H1 (cell line): ENCODE measurements at places on chromosomes 5 and 9. TPM values are rescaled to one million over a fixed set of nuclear protein-coding genes. Genes with fewer than 3 reads are reported as not detected.

DNA sequence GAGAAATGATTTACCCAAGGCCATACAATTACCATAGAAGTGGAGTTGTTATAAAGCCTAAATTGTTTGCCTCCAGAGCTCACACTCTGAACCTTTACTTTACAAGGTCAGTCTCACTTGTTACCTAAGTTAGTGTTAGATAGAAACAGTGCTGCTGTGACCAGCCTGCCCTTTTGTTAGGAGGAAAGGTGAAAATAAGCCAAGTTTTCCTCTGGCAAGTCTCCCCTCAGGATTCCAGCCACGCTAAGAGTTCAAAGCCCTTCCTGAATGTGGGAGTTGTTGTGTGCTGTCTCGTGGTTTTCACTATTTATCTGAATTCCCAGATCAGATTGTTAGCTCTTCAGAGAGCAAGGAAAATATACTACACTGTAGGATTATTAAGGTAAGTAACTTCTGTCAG, 260.0 kb downstream of the SGCD start:
- no peak for DNase-seq

DNA sequence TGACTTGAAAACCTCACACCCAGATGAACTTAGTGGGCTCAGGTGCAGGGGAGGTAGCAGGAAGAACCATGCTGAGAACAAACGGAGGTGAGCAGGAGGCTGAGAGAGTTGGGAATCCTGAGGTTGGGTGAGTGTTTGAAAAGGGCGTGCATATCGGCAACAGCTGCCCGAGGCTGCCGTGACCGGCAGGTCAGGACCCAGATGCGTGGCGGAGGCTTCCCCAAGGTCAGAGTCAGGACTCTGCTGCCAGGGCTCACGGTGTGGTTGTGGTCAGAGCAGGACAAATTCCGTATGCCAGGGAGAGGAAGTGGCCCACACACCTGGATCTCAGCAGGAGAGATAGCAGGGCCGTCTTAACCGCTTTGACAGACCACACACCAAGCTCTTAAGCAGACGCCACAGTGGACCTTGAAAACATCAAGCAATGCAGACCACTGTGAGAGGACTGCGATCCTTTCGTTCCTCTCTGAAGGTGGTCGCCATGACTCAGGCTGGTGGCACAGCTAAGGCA, 43.1 kb downstream of the ADAMTS16 start:
- DNase-seq = peak; percentile 80

- no peak for DNase-seq
Measured at GRCh38 chr9:127166111-127166510, 43.7 kb upstream of the ANGPTL2 start.

DNA sequence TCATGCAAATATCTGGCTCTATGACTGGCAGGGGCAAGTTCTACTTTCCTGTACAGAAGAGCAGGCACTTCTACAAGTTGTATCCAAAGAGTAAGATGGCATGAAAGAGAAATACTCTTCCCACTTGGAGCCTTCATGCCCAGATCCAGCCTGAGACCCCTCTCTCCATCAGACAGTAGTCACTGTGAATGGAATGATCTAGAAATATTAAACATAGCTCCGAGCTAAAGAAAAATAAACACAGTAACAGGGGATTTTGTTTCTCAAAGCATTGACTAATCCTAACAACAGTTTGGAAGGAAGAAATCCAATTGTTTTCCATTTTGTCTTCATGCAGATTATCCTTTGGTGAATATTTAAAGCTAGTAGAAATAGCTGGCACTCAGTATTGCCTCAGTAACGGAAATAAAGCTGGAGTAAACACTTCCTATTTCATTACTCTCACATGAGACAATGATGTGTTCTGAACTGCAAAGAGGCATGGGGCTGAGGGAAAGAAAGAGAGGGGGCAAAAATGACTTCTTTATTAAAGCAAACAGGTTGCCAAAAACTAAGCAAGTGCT, 100.0 kb downstream of the SEMA5A start:
- no peak for DNase-seq

GRCh38 chr5:132372542-132372941, 3.0 kb downstream of the SLC22A5 start:
- DNase-seq = no peak

DNA sequence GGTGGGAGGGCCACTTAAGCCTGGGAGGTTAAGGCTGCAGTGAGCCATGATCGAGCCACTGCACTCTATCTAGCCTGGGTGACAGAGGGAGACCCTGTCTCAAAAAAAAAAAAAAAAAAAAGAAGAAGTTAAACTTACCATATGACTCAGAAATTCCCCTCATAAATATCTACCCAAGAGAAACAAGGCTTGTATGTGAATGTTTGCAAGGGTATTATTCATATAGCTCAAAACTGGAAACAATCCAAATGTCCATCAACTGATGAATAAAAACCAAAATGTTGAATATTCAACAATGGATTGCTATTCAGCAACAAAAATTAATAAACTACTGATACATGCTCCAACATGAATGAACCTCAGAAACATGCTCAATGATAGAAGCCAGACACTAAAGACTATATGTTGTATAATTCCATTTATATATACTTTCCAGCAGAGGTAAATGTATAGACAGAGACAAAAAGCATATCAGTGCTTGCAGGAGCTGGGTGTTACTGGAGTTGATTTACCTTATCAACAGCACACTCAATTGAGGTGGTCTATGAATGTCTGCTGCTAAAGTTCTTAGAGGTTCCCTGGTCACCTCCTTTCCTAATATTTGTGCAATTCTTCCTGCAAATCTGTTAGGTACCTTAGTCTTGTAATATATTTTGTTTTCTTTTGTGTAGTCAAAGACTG, 5.3 kb upstream of the SREK1 start:
- no peak for DNase-seq

DNA sequence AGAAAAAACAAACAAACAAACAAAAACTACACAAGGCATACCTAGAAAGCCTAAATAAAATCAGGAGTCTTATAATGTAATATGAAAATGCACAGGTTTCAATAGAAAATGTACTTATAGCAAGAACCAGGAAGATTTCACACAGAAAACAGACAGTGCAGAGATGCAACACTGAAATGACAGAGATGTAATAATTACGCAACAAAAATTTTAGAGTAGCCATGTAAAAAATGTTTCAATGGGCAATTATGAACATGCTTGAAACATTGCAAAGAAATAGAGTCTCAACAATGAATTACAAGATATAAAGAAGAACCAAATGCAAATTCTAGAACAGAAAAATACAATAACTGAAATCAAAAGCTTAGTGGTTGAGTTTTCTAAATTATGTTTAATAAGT, 405.9 kb downstream of the PLK2 start:
- no peak for DNase-seq

- no peak for DNase-seq
Measured at GRCh38 chr5:14748180-14748900, 83.8 kb downstream of the OTULIN start.

DNA sequence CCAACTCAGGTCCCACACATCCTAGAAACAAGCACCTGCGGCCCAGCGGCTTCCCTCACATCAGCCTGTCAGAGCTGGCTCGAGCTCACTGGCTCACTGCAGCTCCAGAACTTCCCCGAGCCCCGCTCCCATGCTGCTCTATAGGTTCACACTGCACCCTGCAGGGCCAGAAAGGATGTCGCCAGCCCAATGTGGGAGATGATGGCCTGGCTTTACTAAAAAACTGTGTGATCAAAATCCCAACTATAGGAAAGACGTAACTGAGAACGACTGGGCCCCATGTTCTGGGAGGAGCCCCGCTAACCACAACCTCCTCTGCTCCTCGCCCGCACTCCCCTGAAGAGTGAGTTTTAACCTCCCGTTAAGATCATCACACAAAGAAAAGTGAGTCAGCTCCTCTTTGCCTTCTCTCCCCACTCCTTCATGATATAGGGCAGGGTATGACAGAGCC, 4.6 kb downstream of the SURF4 start:
- DNase-seq = no peak

DNA sequence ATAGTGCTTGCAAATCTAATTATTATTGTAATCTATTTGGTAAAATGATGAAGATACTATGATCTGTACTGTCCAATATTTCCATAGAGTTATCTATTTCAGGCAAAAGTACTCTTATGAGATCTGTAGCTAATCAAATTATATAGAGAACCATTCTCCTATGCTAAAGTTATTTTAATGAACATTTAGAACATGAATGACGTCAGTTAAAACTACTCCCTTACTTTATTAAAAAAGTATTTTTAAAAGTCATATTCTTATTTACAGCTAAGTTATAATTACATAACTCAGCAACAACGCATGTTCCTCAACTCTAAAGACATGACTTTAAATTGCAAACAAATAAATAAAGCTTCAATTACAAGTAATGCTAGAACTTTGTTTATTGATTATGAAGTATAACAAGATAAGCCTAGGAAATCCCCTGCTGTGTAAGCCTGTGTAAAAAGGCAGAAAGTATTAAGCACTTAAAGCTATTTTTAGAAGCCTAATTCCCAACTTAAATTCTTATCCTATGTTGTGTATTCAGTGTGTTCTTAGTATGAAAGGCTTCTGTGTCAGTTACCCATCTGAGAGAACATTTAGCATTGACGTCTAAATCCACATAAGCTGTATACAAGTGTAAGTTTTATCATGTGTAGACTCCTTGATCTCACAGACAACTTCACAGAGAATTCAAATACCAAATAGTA, 285.7 kb downstream of the HCN1 start:
- DNase-seq = no peak

- DNase-seq = peak; percentile 71
Measured at GRCh38 chr5:177496070-177496726, 1.2 kb downstream of the PDLIM7 start.

DNA sequence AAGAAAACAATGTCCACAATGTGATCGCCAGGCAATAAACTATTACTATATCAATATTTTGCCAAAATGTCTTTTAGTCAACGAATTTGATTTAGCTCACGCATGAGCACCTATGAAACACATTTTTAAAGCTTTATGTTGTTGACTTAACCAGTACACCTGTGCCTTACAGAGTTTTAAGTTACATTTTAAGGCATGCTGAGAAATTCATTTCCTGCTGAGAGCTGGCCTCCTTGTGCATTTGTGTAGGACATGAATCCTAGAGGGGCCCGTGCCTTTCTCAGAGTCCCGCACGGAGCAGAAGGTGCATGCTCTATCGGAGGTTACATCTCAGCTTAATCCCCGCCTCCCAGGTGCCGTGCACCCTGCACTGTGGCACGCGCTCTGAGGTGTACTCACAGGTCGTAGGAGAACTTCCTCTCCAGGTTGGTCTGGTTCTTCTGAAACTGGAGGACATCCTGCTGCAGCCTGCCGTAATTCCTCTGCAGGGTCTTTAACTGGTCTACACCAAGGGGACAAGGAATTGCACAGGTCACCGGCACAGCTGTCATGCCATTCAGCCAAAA, 53.2 kb downstream of the GOLM1 start:
- no peak for DNase-seq

DNA sequence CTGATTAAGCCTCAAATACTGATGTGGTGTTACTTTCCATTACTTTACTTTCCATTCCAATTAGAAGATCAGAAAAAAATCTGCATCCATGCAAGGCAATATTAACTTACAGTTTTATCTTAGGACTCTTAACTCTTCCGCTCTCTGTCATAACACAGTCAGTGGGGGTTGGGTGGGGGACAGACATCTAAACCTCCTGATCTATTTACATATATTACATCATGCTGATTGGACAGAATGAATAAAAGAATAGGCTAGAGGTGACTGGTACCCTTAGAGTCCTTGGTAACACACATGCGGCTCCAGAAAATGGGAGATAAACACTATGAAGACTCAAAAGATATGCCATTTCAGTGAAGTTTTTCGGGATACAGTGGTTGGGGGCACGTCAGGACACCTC, 27.6 kb downstream of the RAPGEF6 start:
- DNase-seq = no peak

- DNase-seq = peak; percentile 64
Measured at GRCh38 chr9:34957492-34958410, at the start of gene PHF24. PHF24 (plus strand) TSS chr9:34958285; CDS start chr9:34971299, 13,014 bp downstream.

DNA sequence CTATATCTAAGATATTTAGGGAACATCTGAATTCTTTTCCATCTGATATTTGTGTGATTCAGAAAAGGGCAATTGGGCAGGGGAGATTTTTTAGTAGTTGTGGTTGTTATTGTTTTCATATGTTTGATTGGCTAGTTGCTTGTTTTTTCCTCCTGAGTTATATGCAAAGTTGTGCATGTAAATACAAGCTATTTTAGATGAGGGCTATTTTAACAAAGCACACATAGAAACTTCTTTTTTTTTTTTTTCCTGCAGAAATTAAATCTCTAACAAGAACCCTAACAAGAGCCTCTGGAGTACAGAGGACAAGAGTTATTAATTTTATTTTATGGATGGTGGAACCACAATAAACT, 559.1 kb downstream of the CETN3 start:
- DNase-seq = no peak

- DNase-seq = no peak
Measured at GRCh38 chr9:101162231-101162630, 133.7 kb downstream of the PLPPR1 start.

- no peak for DNase-seq
Measured at GRCh38 chr9:135758870-135759269, 56.9 kb downstream of the KCNT1 start.

DNA sequence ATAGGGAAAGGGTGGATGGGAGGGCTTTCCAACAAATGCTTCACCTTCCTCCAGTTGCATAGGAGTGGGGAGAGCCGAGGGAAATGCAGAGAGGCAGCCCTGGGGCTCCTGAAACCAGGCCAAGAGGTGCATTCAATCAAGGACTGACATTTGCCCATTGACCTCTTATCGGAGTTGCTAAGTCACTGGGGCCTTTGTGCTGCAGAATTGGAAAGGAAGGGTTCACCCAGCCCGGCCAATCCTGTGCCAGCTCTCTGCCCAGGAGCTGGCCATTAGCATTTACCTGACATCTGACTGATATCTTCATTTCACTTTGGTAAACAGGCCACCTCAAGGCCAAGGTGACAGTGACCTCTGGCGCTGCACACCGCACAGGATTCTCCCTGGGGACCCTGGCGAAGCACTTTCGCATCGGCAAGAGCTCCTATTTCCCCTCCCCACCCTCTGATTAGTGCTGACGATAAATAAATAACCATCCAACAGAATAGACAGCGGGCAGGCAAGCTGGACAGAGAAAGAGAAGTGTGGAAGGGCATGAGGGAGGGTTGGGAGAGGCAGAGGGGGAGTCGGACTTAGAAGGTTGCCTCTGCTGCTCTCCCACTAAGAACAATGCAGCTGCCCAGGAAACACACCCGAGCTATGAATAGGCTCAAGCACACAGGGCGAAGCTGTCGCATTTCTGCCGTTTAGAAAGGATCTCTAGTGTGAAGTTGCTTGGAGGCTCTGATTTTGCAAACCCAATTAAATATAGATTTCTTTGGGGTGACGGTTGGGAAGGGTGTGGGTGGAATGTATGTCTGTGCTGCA, 57.0 kb upstream of the BOD1 start:
- no peak for DNase-seq

CMYA5 gene
- 0.88 and 1.1 TPM in 2 replicates for polyA plus RNA-seq

OR1J4 gene
- not detected in 2 replicates for polyA plus RNA-seq

COQ4 gene
- 58.8 and 79.2 TPM in 2 replicates for polyA plus RNA-seq

UGT3A1 gene
- 2.5 and 3.4 TPM in 2 replicates for polyA plus RNA-seq

ANKRD55 gene
- polyA plus RNA-seq = not detected in 2 replicates

SEMA6A gene
- polyA plus RNA-seq = 78.3 and 122 TPM in 2 replicates

SRD5A1 gene
- polyA plus RNA-seq = 34.7 and 63.2 TPM in 2 replicates

CCL27 gene
- 0.28 and 0.42 TPM in 2 replicates for polyA plus RNA-seq

CAMSAP1 gene
- 13.4 and 14.4 TPM in 2 replicates for polyA plus RNA-seq

WWC1 gene
- 16.4 and 19.5 TPM in 2 replicates for polyA plus RNA-seq

MSX2 gene
- polyA plus RNA-seq = 0.24 and 0.30 TPM in 2 replicates

SLC34A1 gene
- not detected in 2 replicates for polyA plus RNA-seq

DAPK1 gene
- 62.4 and 64.9 TPM in 2 replicates for polyA plus RNA-seq

SPINK5 gene
- 0.97 and 1.4 TPM in 2 replicates for polyA plus RNA-seq
